Stimulated activated CD4-positive, alpha-beta T cell treated with anti-CD3 and anti-CD28 coated beads, Interleukin-1b, Interleukin-23, amount 100 ng/mL, for 1 hour (primary cell): ENCODE measurements at places on chromosomes 4 and X.
A peak's percentile ranks its signal among the peaks of the same experiment; 100 is the strongest.

DNA sequence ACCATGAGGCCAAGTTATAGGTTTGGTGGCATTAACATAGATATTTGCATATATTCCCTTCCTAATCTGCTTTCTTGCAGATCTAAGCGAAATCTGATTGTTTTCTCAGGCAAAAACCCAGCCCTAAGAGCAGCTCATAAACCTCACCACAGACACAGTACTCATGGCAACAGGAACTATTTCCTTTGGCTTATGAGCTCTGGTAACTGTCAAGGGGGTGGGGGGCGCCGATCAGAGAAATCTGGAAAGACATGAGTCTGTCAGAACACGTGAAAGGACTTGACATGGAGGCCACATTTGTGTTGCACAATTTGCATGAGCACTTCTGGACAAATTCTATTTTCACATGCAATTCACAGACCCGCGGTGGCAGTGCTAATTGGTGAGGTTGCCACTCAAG, 83.7 kb downstream of the MGST2 start:
- DNase-seq: no peak

DNA sequence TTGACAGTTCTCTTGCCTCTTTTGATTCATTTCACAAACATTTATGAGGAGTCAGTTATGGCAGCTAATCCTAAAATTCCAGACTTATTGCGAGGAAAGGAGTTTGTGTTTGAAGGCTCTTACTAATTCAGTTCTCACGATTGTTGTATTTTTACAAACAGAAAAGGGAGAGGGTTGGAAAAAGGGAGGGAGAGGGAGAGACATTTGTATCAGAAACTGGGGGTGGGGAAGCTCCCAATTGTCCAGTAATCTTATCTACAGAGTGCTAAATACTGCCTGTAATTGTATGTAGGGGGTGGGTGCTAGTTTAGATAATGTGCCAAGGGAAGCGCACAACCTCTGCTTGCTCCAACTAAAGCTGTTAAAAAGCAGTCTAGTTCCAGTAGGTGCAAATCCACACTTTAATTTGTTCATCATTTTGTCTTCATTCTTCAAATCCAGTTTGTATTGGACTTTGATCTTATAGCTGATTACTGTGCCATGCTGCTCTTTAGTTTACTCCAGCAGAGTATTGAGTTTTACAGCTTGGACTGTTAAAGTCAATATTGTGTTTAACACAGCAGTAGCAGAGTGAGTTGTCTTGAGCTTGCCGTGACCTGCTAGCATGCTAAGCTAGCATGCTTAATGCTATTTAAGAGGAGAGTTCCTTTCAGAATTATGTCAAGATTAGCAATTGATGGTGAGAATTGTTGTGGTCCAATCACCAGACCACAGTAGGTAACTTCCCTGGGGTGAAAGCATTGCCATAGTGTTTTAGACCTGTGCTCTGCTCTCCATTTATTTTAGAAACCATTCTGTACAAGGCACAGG, 13.9 kb downstream of the FNIP2 start:
- DNase-seq: no peak

GRCh38 chr4:40214038-40214437, 17.2 kb downstream of the RHOH start:
- DNase-seq: no peak

DNA sequence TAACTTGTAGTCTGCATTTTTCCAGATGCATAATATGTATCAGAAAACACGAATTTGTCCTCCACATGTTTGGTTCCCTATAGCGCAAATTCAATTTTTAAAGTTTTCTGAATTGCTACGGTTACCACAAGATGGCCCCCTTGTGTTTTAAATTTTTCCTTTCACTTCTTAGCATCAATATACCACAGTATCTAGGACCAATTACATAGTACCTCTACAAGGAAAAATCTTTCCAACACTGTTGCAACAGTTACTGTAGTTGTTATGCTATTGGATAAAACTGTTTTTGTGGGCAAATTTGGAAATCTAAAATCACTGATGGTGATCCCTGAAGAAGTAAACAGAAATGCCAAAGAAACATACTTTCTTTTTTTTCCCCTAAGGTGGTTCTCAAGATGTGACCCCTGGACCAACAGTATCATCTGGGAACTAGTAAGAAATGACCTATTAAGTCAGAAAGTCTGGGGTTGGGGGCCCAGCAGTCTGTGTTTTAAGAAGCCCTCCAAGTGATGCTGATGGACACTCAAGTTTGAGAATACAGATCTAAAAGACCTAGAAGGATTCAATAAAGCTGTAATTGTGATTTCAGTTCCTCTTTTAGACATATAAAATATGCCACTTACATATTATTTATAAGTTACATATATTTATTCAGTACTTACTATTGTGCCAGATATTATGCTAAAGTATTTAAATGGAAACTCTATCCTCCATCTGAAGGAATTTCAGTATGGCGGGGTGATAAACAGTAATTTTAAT, 3.1 kb downstream of the ZGRF1 start:
- no peak for DNase-seq

DNA sequence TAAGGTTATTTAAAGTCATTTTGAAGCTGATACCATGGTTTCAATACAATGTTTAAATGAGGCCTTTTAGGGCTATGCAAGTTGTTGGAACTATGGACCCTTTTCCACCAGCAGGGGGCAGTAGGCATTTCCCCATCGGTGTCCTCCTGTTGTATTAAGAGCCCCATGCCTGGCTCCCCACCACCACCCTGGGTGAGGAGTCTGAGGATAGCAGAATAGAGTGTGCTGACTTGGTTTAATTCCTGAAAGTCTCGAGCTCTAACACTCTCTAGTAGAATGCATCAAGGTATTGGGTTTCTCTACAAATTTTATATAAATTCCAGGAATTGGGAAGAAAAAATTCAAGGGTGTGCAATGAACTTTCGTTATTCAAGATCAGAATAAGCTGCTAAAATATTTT, 234.8 kb upstream of the JADE1 start:
- peak; percentile 33 for DNase-seq

- DNase-seq: no peak
These were observed 114.6 kb downstream of the TBCK start for GRCh38 chr4:106201373-106201772.

DNA sequence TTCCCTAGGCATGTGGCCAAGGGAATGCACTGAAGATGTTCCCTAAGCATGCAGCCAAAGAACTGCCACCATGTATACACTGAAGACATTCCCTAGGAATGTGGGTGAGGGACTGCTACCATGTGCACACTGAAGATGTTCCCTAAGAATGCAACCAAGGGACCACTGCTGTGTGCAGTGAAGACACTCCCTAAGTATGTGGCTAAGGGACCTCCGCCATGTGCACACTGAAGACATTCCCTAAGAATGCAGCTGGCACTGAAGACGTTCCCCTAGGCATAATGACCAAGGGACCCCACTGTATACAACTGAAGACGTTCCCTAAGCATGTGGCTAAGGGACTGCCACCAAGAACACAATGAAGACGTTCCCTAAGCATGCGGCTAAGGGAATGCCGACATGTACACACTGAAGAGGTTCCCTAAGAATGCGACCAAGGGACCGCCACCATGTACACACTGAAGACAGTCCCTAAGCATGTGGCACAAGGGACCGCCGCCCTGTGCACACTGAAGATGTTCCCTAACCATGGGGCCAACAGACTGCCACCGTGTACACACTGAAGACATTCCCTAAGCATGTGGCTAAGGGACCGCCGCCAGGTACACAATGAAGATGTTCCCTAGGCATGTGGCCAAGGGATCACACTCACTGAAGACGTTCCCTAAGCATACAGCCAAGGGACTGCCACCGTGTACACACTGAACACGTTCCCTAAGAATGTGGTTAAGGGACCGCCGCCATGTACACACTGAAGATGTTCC, 25.6 kb downstream of the DHRSX start:
- no peak for DNase-seq

DNA sequence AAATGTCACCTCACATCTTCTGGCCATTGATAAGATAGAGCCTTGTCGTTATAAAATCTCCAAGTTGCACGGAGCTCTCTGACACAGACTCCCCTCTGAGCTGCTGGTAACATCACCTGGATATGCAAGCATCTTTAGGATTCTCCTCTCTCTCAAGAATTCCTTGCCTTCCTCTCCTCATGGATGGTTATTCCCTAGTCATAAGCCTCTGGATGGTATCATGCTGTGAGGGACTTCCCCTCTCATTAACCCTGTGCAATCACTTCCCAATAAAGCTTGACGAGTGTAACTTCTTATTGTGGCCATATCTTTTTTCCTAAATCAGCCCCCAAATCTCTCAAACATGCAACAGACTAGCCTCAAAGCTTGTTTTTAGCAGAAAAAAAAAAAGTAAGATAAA, 1057.0 kb upstream of the SLIT2 start:
- no peak for DNase-seq

DNA sequence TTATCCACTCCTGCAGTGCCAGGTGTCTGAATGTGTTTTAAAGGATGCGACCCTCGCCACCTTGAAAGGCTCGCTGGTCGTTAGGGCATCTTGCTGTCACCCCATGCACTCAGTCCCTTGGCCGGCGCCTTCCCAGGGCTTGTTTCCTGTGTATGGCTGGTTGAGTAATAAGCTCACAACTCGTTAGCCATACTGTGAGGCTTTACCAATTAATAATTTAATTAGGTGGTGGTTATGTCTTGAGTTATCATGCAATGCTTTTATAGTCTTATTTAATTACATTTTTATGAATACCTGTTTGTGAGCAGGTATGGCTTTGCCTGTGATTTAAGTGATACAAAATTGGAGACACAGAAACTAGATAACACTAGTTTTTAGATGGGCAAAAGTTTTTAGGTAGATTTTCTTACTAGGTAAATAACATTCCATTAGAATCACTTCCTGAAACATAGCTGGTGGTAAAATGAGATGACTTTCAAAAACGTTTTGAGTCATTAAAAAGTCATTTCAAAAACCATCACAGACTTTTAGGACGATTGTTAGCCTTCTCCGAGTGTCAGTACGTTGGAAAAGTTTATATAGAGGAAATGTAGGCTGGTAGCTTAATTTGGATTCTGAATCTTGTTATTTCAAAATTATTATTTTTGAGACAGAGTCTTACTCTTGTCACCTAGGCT, 18.2 kb downstream of the PTTG2 start:
- no peak for DNase-seq

- no peak for DNase-seq
These were observed 61.9 kb upstream of the MTM1 start for GRCh38 chrX:150506486-150506885.

DNA sequence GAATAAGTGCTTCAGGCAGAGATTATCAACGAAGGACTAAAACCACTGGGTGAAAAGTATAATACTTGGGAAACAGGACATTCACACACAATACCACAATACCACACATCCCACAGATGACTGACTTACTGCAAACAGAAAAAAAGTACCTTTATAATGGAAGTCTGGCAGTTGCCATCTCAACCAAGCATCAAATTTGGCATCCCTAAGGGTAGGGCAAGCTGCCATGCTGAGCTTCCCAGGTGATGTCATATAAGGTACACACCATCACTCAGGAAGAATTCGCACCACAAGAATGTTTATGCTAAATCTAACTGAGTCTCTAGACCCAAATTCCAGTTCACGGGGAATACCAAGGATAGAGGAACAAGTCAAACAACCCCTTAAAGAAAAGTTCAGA, 9.1 kb downstream of the QDPR start:
- DNase-seq: no peak

GRCh38 chr4:3461515-3462291, 1.4 kb upstream of the DOK7 start:
- no peak for DNase-seq

DNA sequence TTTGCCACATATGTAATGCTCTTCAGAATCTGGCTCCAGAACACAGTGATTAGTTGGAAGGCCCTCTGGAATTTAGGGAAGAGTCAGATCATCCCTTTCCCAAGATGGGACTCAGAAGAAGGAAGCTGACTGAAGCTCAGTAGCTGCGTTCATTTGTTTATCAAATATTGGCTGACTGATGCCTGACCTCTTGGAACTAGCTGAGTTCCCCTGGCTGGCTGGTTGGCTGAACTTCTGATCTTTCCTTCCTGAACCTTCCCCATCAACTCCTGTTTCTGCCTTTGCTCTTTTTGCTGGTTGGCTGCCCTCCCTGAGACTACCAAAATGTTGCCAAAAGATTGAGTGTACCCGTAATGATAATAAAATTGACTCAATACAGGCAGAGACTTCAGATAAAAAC, 866.5 kb upstream of the INTU start:
- DNase-seq: no peak

- no peak for DNase-seq
These were observed 204.9 kb downstream of the GBA3 start for GRCh38 chr4:22897520-22898108.

GRCh38 chrX:123303429-123303828, 119.4 kb downstream of the GRIA3 start:
- DNase-seq: no peak

DNA sequence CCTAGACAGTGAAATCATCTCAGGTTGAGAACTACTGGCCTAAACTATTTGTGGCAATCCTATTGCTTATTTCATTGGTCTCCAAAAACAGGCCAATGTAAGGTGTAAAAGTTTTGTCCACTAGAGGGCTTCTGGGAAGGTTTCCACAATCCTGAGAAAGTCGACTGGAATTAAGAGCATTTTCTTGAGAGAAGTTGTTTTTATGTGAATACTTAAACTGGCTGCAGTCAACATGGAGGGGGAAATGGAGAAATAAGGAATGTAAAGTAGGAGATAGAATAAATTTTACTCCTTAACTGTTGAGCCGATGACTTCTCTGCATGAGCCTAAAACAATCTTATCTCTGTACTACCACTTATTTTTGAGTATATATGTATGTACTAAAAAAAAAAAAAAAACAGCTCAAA, 11.0 kb upstream of the EIF4E start:
- DNase-seq: no peak

GRCh38 chrX:55521687-55522086, 32.0 kb upstream of the USP51 start:
- no peak for DNase-seq

DNA sequence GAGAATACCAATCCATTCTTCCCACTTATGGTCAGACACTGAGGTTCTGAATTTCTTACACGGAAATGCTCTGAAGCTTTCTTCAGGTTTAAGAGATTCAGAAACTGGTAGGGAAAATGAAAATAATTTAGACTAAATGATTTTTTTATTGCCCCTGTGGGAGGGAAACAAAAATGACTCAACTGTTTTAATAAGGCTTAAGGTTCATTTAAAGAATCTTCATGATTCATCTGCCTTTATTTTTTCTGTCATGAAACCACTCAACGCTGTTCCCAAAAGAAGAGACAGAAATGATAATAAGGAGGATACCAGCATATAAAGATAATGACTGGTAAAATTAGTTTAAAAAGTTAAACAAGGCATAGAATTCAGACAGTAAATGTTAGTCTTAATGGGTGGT, 39.3 kb upstream of the FAM47B start:
- DNase-seq: no peak
